AG09309 (cell line): ENCODE measurements at places on chromosomes 16 and 17.

GRCh38 chr17:49553676-49554335 lies 21.9 kb upstream of the NXPH3 start:
- DNase-seq, result no peak

GRCh38 chr17:35725802-35726126 lies 5.7 kb upstream of the RASL10B start:
- no peak for DNase-seq

- no peak for DNase-seq
Measured at GRCh38 chr17:17917394-17917793, 54.8 kb downstream of the TOM1L2 start.

GRCh38 chr17:30095507-30096244 lies 20.9 kb upstream of the NSRP1 start:
- peak; percentile 49 for DNase-seq

GRCh38 chr16:30992276-30992780 lies 7.3 kb downstream of the HSD3B7 start:
- no peak for DNase-seq

DNA sequence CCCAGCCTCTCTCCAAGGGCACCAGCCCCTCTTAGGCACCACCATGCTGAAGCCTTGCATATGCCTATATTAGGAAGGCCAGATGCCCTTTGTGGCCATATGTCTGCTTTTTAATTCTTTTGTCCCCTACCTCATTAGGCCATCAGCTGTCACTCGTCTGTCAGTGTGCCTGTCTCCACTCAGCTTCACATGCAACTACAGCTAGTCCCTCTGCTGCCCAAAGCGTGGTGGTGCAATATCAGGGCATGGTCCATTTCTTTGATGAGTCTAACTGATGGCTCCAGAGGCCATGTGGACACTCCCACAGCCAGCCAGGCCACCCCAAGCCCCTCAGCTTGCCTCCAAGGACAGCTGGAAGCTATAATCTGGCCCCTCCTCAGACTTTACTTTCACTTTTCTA lies 36.3 kb downstream of the MYO18A start:
- no peak for DNase-seq
